ENCODE measurements at places on chromosomes 12 and 14. TPM values are rescaled to one million over a fixed set of nuclear protein-coding genes. Genes with fewer than 3 reads are reported as not detected.

GRCh38 chr14:75401361-75401760 lies 26.5 kb upstream of the JDP2 start:
- DNase-seq: peak; percentile 28

GRCh38 chr12:106704081-106704480 lies 70.4 kb upstream of the RIC8B start:
- no peak for DNase-seq

DNA sequence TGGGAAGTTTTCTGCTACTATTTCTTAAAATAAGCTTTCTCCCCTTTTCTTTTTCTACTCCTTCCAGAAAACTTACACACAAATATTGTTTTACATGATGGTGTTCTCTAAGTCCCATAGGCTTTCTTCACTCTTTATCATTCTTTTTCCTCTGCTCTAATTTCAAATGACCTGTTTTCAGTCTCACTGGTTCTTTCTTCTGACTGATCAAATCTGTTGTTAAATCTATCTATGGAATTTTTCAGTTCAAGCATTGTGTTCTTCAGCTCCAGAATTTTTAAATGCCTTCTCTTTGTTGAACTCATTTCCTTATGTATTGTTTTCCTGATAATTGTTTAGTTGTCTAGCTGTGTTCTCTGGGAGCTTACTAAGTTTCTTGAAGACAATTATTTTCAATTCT lies 29.5 kb upstream of the CNOT2 start:
- DNase-seq: no peak

GRCh38 chr14:36604757-36605505 lies 22.5 kb upstream of the NKX2-8 start:
- peak; percentile 51 for DNase-seq

DNA sequence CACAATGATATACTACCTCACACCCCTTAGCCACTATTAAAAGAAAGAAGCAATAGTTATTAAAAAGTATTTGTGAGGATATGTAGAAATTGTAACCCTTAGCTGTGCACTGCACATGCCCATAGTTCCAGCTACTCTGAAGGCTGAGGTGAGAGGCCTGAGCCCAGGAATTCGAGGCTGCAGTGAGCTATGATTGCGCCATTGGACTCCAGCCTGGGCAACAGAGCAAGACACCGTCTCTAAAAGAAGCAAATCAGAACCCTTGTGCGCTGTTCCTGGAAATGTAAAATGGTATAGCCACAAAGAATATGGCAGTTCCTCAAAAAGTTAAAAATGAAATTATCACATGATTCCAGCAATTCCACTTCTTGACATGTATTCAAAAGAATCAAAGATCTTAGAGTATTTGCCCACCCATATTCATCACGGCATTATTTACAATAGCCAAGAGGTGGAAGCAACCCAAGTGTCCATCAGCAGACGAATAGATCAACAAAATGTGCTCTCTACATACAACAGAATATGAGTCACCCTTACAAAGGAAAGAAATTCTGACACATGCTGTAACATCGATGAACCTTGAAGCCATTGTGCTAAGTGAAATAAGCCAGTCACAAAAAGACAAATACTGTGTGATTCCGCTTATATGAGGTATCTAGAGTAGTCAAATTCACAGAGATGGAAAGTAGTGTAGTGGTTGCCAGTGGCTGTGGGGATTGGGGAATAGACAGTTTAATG lies 23.7 kb upstream of the YLPM1 start:
- no peak for DNase-seq

DNA sequence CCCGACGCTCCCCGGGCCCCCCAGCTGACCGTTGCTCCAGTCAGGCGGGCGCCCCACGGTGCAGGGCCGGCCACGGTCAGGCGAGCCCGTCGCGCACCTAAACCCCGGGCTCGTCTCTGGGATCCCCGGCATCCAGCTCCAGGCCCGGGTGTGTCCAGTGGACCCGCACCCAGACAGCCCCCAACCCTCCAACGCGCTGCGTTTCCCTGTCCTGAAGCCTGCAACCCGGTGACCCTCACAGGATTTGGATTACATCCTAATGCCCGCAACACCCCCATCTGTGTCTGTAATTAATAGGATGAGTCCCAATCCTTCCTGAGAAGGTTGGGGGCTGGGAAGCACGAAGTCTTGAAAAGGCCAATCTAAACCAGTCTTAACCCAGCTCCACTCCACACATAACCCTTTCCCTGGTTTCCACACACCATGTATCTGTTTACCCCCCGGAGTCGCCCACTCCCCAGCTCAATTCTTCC lies 10.4 kb downstream of the CPNE6 start:
- no peak for DNase-seq

- no peak for DNase-seq
Measured at GRCh38 chr14:99589651-99590530, 14.1 kb downstream of the CCDC85C start.

GRCh38 chr12:57896434-57897201 lies 44.7 kb upstream of the ATP23 start:
- peak; percentile 70 for DNase-seq

DNA sequence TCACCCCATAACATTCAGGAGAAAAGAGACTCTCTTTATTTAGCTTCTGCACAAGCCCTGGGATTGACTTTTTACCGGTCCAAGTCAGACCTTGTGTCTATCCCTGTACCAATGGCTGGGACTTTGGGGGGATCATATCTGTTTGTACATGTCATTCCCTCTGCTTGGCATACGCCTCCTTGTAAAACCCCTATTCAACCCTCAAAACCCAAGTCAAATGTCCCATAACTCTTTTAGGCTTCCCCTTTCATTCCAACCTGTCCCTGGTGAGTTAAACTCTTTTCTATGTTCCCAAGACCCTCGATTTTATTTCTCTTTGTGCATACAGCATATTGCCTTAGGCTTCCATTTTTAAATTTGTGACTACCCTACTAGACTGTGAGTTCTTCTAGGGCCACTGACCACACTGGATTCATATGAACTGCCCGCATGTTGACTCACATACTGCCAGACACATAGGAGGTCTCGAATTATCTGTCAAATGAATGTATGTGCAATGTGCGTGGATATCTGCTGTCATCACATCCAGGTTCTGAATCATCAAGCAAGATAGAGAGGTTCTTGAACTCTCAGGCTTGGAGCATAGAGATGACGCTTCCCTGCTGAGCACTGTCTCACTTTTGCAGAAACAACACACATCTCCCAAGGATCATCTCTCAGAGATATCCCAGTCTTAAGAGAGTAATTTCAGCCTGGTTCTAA lies 548.6 kb upstream of the TBX3 start:
- no peak for DNase-seq

DNA sequence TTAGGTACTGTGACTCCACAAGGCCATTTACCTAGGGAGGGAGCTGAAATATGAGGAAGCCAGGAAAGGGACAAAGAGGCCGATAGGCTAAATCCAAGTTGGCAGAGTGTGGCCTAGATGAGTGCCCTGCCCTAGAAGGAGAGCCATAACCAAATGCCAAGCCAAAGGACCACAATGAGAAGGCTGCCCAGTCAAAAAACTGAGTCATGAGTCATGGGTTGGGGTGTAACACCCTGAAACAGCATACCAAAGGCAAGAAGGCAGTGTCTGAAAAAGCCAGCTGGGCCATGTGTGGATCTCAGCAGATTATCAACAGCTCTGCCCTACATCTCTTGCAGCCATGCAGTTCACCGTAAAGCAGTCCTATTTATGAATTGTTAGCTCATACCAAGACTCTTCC lies 171.7 kb downstream of the PHLDA1 start:
- DNase-seq: no peak

Gene IL22
- total RNA-seq: not detected

Gene OR6C6
- total RNA-seq: not detected

Gene RND1
- 14.6 TPM for total RNA-seq

Gene KRT78
- not detected for total RNA-seq

Gene GNG2
- 14.2 TPM for total RNA-seq

Data from mucosa of gallbladder (tissue), 1 donor.